ENCODE measurements at places on chromosomes 2 and 18.

DNA sequence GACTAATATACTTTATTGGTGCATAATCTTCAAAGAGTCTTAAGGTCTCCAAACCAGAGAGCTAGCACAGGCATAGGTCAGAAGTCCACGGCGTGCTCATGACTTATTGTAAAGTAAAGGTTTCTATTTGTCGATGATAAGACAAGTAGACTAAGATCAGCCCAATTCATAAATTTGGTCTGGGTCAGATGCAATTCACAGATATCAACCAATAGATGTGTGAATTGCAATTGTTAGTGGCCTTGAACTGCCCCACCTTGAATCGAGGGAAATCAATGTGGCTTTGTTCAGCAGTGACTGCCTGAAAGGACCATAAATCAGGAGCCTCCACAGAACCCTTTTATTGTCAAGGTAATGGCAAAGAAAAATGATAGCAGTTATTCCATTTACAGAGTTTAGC is 39.1 kb upstream of the CPS1 start:
- no peak for DNase-seq

- no peak for DNase-seq
Observed at GRCh38 chr2:5990086-5990485, 297.9 kb downstream of the SOX11 start.

DNA sequence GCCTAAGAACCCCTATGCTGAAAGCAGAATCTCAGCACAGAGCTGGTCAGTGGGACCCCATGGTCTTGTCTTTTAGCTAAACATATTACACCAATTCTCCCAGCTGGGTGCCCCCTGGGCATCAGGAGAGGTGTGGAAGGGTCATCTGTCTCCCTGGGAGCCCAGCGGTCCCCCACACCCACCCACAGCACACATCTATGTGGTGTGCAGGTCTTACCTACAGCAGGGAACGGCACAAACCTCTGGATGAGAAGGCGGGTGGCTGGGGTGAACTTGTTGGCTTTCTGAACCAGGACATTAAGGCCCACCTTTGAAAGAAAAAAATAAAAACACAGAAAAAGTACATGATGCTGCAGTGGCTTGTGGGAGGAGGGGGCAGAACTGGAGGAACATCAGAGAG is 70.7 kb downstream of the EMX1 start:
- DNase-seq = no peak

- DNase-seq = no peak
Observed at GRCh38 chr2:121697108-121697631, 39.5 kb downstream of the NIFK start.

DNA sequence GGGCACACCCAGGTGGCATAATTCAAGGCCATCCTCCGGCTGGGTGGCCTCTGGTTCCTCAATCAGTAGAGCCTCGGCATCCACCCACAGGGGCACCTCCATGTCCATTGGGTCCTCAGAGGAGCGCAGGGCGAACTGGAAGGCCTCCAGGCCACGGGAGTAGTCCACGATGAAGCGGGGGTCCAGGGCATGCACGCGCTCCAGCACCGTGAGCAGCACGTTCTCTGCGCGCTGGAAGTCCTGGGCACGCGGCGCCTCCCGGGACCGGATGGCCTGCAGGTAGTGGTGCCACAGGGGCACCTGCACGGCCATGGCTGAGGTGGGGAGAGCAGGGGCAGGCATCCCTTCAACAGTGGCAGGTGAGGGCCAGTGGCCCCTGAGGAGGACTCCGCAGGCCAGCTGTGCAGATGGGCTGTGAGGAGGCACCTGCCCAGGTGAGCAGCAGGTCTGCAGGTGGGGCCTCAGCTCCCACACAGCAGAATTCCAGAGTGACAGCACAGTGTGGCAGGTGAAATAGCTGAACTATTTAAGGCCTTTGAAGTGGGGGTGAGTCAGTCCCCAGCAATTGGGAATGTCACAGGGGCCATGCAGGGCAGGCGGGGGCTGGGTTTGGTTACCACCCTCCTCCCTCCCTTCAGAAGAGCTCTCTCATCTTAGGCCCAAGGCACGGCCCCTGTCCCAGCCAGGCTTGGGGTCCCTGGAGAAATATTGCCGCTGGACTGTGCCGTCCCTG is at the start of gene MAB21L4:
Gene MAB21L4 (minus strand): TSS at position 501 of the 733 bp plus-strand sequence. CDS start 159 bp downstream, at position 342.
- no peak for DNase-seq

- no peak for DNase-seq
Observed at GRCh38 chr2:96112501-96113366, 3.6 kb downstream of the ADRA2B start.

- no peak for DNase-seq
Observed at GRCh38 chr2:223642506-223642905, 40.3 kb upstream of the SCG2 start.

- DNase-seq = no peak
Observed at GRCh38 chr18:46759890-46760289, 3.0 kb upstream of the ST8SIA5 start.

DNA sequence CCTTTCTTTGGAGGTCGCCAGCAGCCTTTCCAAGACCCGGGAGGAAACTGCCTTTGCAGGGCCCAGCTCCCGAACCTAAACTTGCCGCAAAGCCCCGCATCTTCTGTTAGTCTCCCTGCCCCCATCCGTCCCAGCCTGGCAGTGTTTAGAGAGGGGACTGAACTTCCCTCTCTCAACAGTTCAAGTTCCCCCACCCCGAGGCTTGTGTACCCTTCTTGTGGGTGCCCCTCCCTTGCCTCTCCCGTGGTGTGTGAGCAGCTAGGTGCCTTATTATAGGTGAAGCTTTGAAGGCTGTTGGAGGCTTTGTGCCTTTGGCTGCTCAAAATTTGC is 1.4 kb downstream of the LBH start:
- DNase-seq = no peak

- no peak for DNase-seq
Observed at GRCh38 chr2:122105171-122105876, 349.9 kb downstream of the TSN start.
